ENCODE measurements at places on chromosomes 2 and 18.
A peak's percentile ranks its signal among the peaks of the same experiment; 100 is the strongest.

- DNase-seq: no peak
Observed at GRCh38 chr2:219670386-219670785, 43.0 kb downstream of the SLC4A3 start.

GRCh38 chr2:12168791-12169388 lies 422.5 kb downstream of the LPIN1 start:
- DNase-seq: peak; percentile 75

DNA sequence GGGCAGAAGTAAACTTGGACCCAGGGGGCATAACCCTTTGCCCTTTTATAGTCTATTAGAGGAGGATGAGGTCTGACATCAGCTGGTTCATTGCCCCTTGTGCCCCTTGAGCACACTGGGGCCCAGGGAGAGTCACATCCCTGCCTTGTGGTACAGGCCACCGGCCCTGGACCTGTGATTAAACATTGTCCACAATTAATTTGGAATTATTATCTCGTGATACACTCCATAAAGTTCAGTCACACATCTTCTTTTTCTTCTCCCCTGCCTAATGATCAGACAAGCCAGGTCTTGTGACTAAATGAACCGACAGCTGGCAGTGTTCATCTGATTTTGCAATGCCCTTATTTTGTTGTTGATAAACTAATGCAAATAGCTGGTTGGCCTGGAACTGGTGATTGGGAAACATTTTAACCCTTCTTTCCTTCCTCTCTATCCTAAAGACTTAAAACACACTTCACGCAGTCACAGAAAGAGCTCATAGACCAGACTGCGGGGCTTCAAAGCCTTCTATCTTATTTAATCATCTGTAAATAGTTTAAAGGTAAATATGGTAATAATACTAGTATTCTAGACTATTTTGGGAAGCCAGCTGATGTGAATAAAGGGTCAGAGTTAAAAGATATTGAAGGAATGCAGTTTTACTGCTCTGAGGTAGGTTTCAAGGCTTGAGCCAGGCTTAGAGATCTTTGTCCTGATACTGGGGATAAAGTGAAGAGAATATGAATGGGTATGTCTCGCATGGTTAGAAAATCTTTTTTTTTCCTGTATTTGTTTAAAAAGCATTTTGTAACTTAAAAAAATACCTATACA lies 13.4 kb downstream of the IL1R1 start:
- peak; percentile 48 for DNase-seq

- DNase-seq: no peak
Observed at GRCh38 chr2:46142546-46143428, 154.4 kb upstream of the EPAS1 start.

DNA sequence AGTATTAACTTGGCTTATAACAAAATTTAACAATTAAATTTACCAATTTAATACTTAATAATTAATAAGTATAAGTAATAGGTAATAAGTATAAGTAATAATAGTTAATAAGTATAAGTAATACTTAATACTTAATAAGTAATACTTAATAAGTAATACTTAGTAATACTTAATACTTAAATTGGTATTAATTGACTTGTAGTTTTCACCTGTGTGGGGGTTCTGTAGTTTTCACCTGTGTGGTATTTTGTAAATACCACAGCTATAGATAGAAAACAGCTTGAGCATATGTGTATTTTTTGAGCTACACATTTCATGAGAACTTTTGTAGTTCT lies 55.4 kb downstream of the MAPRE2 start:
- no peak for DNase-seq

GRCh38 chr18:34591920-34592444 lies 118.1 kb upstream of the DTNA start:
- DNase-seq: no peak

- DNase-seq: peak; percentile 78
Observed at GRCh38 chr2:55862246-55862645, 61.3 kb downstream of the EFEMP1 start.

DNA sequence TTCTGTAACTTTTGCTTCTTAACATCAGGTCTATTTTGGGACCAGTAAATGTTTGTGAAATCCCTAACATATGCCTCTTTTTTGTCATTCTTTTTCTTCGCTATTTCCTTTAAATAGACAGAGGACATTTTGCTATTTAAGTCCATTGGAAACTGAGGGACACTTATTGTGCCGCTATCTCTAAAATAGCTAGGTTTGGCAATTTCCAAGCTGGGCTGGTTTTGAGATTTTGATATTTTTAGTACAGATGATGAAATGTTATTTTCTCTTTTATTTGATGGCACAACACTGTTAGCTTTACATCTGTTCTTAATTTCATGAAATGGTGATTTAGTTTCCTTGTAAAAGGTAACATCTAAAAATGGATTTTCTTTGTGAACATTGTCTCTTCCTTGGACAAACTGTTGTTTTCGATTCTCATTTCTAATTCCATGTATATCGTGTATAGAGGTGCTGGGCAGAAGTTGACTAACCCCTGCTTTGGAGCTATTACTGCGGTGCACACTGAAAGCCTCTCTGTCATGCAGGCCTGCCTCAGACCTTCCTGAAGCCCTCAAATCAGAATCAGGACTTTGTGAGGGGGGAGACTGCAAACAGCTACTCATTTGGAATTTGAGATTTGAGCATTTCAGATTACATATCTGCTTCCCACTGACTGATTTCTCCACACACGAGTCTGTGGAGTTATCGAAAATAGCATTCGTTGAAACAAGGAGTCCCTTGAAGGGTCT lies 594 bp downstream of the RAD51AP2 start:
- no peak for DNase-seq

DNA sequence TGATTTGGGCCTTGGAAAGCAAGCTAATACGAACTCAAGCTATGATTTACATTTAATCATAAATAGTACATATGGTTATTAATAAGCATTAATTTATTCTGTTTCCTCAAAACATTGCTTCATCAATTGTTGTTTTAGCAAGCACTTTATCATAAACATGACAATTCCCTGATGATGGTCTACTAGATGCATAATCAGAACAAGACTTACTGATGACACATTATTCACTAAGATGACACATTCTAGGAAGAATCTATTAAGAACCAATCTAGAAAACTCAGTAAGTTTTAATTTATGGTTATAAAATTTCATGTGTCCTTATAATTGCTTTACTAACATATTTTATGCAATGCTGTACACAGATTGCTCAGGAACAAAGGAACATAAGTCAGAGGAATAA lies 815.2 kb downstream of the ERBB4 start:
- DNase-seq: no peak

- no peak for DNase-seq
Observed at GRCh38 chr2:186159101-186159500, 327.0 kb upstream of the ZC3H15 start.

DNA sequence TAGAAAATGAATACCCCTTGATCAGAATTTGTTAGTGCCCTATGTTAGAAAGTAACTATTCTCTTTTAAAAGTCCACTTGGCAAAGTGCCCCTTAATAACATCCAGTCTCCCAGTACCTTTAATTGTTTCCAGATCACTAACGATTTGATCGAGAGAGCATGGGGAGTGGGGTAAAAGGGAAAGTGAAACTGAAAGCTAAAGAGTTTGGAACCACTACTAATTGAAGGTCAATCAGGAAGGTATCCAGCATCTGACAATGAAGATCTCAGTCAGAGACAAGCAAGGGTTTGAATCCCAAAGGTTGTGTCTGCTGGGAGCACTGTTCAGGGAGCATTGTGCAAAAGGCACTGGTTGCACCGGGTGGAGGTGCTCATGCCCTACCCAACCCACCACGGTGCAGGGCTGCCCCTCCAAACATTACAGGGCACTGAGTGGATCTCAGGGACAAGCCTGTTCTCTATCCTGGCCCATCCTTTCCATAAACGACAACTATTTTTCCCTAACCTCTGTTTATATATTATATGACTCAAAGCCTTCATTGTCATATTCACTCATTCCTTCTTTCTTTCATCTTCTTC lies 14.6 kb upstream of the RIT2 start:
- peak; percentile 2 for DNase-seq

DNA sequence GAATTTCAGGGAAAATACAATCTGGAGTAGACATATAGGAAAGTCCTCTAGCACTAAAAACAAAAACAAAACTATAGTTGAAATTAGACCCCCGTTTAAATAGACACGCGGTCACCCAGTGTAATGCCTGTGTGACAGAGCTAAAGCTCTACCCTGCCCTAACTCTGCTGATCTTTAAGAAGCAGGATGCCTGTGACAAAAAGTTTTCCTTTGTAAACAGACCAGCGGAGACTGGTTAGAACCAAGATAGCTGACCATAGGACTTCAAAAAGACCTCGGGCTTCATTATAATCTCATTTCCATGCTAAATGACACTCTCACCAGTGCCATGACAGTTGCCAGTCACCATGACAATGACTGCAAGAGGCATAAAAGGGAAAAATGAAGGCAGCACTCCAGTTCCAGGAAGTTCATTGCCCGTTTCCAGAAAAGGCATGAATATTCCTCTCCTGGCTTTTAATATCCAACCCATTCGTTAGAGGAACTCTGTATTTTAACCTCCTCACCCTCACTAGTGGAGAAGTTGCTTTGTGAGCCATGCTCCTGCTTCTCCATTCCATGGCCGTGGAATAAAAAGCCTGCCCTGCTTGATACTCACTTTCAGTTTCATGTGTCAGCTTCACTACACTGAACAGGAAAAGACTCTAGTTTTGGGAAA lies 157.2 kb upstream of the COPS8 start:
- no peak for DNase-seq

DNA sequence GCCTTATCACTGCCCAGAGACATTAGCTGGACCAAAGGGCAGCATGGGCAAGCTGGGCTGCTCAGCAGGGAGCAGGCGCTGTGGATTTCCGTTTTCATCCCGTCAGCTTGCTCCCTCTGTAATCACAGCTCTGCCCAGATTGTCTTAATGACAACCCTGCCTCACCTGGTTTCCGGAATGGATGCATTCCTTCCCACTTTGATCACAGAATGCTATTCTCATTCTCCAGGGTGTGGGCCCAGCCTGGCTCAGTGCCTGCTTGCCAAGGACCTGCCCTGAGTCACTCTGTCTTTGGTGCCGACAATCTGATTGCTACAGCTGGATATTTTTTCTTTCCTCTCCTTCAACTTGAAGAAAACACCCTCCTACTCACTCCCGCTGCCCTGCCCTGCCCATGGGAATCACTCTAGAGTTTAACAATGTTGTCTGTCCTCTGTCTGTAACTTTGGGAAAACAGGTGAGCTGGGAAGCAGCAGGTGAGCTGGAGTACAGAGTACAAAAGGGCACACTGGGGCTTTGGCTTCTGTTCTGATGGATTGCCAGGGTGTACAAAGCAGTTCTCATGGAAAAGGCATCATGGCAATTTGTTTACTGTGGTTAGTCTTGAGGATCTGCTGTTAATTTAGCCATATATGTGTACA lies 27.2 kb upstream of the FAM136A start:
- DNase-seq: peak; percentile 29

DNA sequence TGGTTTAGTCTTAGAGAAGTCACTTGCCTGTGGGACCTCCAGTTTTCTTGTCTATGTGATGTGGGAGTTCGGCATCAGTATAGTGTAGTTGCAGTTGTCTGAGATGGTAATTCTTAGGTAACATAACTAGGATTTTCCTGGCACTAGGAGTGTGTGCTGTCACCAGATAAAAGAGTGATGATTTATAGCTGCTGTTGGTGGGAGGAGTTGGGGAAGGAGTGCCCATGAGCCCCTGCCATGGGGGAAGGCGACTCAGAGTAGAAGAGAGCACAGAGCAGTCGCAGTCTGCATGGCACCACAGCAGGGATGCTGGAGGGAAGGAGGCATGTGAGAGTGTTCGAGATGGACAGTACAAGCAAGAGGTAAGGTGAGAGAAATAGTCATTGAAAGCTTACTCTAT lies 38.7 kb downstream of the ATP9B start:
- DNase-seq: no peak

GRCh38 chr18:51194604-51195003 lies 2.9 kb downstream of the MEX3C start:
- DNase-seq: no peak

DNA sequence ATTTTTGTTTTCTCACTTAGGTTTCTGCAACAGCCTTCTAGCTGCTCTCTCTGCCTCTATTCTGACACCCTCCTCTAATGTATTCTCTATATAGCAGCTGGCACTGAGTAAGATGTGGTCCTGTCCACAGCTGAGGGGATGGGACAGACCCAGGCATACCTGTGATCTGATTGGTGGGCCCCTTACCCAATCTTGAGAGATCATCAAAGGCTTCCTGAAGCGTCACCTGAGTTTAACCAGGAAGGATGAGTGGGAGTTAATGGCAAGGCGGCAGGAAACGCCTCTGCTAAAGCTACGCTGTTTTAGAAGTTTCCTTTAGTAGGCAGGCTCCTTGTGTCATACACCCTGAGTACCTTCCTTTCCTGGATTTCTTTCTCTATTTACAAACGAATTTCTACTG lies 5.7 kb upstream of the TET3 start:
- no peak for DNase-seq

GRCh38 chr2:96538487-96539214 lies 2.1 kb downstream of the ARID5A start:
- no peak for DNase-seq

DNA sequence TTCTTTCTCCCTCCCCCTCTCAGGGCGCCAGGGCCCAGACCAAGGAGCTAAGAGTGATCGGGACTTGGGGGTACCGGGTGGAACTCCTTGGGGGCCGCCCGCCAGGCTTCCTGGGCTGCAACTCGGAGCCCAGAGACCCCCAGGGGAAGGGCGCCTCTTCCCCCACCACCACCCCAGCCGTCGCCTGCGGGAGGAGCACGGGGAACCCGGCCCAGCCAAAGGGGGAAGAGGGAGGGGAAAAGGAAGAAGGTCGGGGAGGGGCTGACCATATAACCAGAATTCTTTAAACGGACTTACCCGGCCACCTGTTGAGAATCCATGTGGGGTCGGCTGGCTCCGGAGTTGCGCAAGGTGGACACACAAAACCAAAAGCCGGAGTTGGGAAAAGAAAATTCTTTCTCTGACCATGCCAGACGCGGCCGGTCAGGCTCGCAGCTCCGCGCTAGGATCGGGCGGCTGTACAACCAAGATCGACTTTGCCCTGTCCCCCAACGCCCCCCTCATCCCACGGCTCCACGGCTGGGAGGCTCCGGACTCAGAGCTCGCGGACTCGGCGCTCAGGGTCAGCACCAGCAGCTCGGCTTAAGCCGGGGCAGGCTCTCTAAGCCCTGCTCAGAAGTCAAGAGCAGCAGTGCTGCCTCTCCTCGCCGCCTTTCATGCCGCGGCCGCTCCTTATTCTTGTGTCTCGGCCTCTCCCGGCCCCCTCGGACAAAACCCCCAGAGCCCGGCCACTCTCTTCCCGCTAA lies 6.3 kb upstream of the SIX3 start:
- DNase-seq: no peak

DNA sequence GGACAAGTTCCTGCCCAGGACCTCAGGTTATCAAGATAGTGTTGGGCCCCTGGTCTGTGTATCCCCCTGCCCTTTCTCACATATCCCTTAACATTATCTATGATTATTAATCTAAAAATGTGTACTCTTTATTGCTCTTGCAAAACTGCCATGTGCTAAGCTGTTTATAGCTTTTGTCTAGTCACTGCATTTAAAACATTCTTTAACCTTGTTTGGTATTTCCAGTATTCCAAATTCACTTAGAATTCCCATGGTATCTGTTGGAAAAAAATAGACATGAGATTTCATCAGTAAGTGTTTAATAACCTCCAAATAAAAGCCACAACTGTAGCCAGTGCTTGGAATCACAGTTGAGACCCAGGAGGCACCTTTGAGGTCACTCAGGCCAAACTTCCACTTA lies 16.2 kb upstream of the GLS start:
- peak; percentile 54 for DNase-seq
